Muscle of arm (tissue), 14 donors: ENCODE measurements at places on chromosomes 7 and 10.

GRCh38 chr10:98433881-98434732 is 12.6 kb downstream of the HPS1 start:
- no peak for DNase-seq

DNA sequence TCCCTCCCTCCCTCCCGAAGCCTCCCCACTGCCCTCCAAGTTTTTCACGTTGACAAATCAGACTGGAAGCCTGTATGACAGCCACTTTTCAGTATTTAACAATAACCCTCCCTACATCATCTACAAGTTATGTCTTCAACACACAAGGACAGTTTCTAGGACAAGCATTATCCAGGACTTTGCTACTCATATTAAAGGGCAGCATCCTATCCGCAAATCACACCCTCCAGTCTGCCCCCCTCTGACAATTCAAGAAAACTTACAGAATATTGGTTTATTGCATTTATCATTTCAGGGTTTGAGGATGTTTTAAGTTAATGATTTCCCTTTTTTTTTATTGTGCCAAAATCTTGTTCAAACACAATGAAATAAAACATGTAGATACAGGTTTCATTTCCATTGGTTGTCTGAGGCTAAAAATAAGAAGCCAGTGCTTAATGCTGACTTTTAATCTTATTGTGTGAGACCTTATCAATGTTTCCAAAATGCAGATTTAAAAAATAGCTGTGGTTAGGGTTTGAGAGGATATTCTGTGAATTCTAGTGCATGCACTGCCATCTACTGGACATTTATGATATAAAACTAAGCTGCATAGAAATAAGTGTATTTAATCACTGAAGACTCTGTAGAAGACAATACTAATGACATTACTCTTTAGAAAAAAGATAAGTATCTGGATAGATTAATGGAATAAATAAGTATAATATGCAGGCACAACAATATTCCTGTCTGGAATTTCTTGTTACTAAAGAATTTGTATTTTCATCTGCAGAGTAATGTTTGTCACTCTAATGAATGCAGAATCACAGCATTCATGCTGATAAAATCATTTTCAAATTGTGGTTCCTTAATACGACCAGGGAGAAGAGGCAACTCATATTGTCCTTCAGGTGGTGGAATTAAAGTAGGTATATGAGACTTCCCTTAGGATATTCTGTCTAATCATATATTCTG is 64.1 kb downstream of the CAV1 start:
- peak; percentile 60 for DNase-seq

DNA sequence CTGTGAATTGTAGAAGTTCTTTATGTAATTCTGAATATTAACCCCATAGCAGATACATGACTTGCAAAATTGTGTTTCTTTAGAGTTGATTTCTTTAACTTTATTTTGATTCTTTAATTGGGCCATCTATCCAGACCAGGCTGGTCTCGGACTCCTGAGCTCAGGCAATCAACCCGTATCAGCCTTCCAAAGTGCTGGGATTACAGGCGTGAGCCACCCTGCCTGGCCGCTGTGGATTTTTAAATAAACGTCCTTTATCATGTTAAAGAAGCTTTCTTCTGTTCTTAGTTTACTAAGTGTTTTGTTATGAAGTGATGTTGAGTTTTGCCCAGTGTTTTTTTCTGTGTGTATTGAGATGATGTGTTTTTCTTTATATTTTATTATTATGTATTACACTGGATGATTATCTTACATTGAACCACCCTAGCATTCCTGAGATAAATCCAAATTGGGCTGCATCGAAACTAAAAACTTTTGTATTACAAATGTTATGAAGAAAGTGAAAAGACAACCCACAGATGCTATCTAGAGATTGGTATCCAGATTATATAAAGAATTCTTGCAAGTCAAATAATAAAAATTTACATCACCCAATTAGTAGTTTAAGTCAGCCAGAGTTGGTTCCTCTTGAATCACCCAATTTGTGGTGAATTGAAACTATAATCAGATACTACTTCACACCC is 118.1 kb downstream of the TPST1 start:
- DNase-seq, result no peak

DNA sequence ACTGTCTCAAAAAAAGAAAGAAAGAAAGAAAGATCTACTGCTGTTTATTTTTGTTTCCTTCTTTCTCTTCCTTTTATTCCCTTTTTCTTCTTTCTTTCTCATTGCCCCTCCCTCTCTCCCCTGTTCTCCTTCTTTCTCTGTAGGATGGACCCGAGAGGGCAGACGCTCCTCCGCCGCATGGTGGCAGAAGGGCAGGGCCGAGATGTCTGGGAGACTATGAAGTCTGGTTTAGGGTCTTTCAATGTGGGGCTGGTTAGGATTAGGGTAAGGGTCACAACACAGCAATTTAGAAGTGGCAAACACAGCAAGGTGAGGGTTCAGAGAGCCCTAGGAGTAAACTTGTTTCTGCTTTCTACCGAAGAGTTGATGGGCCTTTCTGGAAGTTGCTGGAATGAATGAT is 45.7 kb upstream of the RASGEF1A start:
- DNase-seq, result no peak

- DNase-seq, result no peak
These were observed 241.6 kb downstream of the SNX10 start for GRCh38 chr7:26533217-26533616.

DNA sequence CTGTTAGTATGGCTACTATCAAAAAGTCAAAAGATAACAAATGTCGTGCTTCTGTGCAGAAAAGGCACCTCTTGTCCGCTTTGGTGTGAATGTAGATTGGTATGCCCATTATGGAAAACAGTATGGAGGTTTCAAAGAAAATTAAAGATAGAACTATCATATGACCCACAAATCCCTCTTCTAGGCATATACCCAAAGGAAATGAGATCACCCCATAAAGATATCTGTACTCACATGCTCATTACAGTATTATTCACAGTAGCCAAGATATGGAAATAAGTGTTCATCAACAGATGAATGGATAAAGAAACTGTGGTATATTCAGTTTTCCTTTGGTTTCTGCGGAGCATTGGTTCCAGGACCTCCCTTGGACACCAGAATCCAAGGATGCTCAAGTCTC is 180.5 kb upstream of the PPP1R3A start:
- DNase-seq, result no peak

DNA sequence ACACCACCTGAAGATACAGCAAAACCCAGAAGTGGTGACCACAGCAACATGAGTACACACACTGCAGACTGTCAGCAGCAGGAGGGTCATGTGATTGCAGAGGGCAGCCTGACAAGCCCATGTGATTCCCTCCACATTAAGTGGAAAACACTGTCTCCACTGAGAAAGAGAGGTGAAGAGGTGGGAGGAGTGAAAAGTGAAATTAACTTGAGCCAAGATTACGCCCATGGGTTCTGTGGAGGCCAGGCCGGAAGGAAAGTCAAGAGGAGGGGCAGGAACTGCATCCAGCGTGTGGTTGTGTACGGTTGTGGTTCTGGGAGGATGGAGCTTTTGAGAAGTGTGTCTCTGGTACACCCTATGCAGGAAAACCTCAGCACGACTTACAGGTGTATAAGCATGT is 138.5 kb downstream of the PLXNA4 start:
- no peak for DNase-seq

DNA sequence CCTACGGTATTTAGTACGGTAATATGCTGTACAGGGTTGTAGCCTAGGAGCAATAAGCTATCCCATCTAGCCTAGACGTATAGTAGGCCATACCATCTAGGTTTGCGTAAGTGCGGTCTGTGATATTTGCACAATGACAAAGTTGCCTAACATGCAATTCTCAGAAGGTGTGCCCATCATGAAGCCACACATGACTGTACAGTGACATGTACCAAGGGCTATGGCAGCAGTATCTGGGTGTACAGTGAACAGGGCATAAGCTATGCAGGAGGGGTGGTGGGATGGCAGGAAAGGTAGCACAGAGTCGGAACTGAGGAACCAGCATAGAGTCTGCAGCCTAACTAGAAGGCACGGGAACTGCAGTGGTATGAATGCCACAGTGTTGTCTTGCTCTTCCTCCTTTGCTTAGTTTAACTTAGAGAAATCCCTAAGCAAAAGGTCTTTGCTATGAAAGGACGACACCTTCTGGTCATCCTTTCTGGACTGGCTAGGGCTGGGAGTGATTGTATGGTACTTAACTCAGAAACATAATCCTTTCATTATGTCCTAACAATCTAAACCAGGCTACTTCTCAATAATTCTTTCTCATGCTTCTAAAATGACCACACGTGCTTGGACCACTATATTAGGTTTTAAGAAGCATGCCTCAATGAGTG is 93.5 kb downstream of the DYNC1I1 start:
- DNase-seq, result no peak

GRCh38 chr7:36545291-36545690 is 155.6 kb downstream of the ANLN start:
- no peak for DNase-seq

GRCh38 chr10:104277785-104278184 is 8.8 kb downstream of the GSTO2 start:
- DNase-seq, result no peak

DNA sequence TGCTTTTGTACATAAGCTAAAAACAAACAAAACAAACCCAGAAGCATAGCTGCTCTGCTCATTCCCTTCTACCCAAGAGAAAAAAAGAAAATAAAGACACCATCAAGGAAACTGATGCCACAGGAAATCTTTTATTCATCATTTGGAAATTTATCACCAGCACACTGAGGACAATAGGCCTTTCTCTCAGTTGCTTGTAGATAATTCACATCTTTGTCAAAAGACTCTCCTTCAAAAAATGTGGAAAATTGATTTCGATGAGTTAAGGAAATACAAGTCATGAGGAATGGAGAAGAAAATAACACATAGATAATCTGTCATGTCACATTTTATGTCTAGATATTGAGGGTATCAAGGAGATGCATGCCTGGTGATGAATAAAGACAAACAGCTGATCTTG is 53.5 kb downstream of the ZNF37A start:
- no peak for DNase-seq

- DNase-seq, result no peak
These were observed 20.3 kb downstream of the YWHAG start for GRCh38 chr7:76338298-76339084.

GRCh38 chr7:152504816-152505215 is 69.0 kb upstream of the KMT2C start:
- DNase-seq, result no peak

- DNase-seq, result peak; percentile 87
These were observed 115.9 kb upstream of the MEOX2 start for GRCh38 chr7:15802425-15802824.

- peak; percentile 60 for DNase-seq
These were observed 796 bp downstream of the CDK14 start for GRCh38 chr7:90596671-90597562.

GRCh38 chr7:17937506-17938120 is 2.7 kb downstream of the SNX13 start:
- no peak for DNase-seq

DNA sequence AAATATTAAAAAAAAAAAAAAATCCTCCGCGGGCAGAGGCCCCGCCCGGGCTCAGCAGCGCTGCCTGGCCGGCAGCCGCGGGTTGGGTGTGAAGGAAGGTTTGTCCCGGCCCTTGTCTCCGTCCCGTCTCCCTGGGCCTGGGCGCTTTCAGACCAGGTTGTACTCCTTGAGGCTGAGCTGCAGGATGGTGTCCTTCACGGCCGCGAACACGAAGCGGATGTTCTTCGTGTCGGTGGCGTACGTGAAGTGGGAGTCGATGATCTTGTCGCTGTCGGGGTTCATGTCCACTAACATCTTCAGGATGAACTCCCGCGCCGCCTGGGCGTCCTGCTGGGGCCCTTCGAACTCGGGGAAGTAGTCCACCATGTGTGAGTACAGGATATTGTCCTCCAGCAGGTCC is 123.7 kb upstream of the KCTD7 start:
- no peak for DNase-seq

DNA sequence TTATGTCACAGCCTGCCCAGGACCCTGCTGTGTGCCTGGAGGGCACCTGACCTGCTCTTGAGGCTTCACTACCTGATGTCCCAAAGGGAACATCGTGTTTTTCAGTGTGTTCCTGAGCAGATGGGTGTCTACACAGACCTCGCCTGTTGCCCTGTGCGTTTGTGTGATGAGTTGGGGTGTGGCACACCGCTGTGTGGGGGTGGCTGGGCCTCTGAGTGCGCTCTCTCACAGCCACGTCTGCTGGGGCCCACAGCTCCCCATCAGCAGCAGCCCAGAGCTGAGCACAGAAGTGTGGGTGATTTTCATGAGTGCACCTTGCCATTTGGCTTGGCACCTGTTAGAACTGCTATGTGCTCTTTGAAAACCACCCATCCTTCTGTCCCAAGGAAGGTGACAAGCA is 121.5 kb downstream of the NKX6-2 start:
- DNase-seq, result no peak

GRCh38 chr10:31708474-31708873 is 220.2 kb downstream of the ARHGAP12 start:
- DNase-seq, result no peak

DNA sequence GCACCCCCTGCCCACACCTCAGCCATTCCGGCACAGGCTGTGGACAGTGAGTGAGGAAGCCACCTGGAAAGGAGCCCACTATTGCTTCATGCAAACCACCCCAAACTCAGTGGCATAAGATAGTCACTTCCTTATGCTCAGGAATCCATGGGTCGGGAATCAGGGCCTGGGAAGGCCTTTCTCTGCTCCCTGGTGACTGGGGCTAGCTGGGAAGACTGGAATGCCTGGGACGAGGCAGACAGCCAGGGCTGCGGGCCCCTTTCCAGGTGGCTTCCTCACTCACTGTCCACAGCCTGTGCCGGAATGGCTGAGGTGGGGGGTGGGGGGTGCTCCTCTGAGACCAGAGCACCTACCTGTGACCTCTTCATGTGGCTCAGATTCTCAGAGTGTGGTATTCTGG is 74.1 kb upstream of the GRB10 start:
- no peak for DNase-seq

GRCh38 chr7:105036217-105037168 is 22.5 kb downstream of the KMT2E start:
- no peak for DNase-seq

DNA sequence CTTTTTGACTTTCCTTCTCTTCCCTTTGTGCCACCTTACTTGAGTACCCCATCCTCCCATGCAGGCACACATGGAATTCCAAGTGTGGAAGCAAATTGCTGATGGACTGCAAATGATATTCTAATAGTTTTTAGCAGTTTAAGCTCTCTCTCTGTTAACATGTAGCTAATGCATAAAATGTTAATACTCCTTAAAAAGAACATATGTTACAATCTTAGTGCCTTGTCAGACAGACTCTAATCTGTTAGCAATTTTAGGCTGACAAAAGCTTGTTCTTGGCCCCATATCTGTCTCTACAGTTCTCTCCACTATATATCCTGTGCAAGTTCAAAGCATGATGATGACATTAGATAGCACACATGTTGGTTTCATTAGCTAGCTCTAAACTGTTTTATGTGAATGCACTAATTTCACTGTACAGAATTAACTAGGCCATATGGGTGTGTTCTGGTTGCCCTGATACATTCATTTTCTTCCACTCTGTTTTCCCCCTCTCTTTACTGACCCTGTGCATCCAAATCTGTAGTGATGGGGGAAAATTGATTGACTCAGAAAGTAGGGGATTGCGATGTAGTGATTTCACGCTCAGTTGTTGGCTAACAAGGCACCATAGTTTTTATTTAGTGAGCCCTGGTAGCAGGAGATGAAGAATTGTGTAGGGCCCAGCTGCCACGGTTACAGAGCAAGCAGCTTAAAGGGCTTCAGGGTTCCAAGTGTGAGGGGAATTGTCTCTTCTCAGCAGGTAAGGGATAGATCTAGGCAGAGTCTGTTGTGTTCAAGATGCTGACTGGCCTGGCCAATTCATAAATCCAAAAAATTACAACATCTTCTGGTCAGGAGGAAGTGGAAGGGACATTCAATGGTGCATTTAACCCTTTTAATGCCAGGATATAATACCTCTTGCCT is 114.6 kb upstream of the FZD1 start:
- DNase-seq, result no peak
